ENCODE measurements at places on chromosomes 2 and 18.

DNA sequence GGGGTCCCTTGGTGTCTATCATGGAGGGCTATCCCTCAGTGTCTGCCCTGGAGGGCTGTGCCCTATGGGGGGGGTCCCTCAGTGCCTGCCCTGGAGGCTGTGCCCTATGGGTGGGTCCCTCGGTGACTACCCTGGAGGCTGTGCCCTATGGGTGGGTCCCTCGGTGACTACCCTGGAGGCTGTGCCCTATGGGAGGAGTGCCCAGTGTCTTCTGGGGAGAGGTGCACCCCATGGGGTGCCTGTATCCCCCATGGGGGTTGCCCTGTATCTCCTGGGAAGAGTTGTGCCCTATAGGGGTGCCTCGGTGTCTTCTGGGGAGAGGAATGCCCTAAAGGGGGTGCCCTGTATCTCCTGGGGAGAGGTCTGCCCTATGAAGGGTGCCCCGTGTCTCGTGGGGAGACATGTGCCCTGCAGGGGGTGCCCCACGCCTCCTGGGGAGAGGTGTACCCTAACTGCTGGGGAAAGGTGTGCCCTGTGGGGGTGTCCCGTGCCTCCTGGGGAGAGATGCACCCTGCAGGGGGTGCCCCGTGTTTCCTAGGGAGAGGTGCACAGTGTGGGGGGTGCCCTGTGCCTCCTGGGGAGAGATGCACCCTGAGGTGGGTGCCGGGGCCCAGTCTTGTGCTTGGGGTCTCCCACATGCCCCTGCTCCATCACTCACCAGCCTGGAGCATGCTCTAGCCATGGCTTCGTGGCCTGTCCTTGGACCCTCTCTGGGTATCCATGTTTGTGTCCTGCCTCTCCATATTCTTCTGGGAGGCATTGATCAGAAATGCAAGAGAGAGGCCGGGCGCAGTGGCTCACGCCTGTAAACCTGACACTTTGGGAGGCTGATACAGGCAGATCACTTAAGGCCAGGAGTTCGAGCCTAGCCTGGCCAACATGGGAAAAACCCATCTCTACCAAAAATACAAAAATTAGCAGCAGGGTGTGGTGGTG lies 215.6 kb downstream of the HDAC4 start:
- DNase-seq, result no peak

- DNase-seq, result no peak
These were observed 106.3 kb upstream of the TCF4 start for GRCh38 chr18:55694291-55694690.

DNA sequence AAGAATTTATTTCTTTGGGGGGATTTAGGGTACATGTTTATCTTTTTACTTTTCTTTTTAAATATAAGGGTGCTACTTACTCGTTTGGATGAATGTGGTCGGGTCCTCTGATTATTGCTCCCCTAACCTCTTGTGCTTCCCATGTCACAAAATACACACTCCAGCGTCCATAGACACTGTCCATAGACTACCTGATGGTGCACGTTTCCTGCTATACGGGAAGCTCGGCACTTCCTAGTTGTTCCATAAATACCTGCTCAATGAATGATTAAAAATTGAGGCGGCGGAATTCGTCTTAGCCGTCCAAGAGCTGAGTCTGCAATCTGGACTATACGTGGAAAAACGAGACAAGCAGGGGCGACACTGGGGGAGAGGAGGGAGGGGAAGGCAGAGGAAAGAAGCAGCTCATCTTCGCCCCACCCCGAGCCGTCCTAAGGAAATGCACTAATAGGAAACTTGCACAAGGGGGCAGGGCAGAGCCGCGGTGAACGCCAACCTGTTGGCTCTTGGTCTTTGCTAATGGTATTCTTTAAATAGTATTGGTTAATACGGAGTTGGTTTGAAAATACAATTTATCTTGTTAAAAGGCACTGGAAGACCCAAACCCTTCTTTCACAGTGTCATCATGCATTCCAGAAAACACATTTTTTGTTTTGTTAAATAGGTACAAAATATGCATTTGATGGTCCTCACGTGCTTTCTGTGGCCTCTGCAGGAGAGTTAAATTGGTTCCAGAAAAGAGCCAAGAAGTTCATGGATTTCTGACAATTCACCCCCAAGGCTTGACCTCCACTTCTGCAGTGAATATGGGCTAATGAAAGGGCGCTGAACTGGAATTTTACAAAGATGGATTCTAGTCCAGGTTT lies 73.0 kb upstream of the KCTD1 start:
- no peak for DNase-seq

DNA sequence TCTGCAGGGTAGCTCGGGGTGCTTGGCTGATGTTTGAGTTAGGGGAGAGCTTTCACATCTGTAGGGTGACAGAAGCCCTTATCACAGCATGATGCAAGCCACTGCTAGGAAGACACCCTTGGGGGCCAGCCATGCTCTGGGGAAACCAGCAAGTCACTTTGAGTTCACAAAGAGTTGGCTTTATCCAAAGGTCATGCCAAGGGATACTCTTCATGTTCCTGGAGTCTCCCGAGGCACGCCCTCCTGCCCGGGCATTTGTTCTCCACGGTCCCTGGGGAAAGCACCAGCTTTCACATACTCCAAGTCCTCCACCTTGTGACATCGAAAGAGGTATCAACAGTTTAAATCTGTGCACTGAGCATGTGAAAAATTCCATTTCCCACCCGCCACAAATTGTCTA lies 227.7 kb downstream of the VAPA start:
- DNase-seq, result no peak

DNA sequence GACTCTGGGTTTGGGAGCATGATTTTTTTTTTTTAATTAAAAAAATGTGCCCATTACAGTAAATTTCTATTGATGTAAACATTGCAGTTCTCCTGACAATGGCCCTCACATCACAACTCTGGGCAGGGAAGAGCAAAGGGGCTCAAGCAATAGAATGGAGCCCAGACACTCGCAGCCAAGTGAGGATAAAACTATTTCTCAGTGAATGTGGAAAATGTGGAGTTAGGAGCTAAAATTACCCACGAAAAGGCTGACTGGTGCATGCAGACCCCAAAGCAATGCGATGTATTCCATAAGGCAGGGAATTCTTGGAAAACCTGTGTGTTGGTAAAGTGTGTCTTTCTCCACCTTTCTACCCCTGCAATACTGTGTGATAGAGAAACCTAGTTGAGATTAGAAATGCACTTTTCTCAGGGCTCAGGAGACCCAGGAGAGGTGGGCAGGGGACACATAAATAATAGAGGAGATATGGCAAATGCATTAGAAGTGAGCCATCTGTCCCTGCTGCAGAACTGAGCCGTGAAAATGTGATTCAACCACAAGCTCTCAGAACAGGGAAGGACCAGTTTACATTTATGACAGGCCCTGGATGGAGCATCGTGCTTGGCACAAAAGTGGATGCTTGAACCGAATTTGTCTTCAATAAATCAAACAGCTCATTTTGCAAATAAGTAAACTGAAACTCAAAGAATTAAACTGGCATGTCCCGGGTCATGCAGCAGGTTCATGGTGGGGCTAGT lies 100.1 kb downstream of the MYCN start:
- DNase-seq, result no peak

- no peak for DNase-seq
These were observed 8.0 kb downstream of the TMBIM1 start for GRCh38 chr2:218284106-218284811.

All from cortex of kidney (tissue), 1 donor.